ENCODE measurements at places on chromosomes 7 and 10. TPM values are rescaled to one million over a fixed set of nuclear protein-coding genes. Genes with fewer than 3 reads are reported as not detected.

- DNase-seq = no peak
Measured at GRCh38 chr10:101708870-101709269, 13.9 kb upstream of the FBXW4 start.

DNA sequence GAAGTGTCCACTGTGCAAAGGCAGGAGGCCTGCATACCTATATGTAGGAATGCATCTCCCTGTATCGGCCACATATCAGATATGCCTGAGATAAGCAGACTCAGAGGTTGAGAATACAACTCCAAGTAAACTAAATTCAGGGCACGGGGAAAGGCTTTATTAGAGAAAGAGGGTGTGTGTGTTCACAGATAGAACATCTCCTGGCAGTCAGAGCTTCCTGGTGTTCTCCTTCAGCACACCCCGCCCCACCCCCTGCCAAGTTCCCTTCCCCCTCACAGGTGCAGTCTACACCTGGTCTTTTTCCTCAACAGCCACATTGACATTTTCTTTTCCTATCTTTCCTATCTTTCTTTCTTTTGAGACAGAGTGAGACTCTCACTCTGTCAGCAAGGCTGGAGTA is 17.1 kb downstream of the GBX1 start:
- peak; percentile 26 for DNase-seq

GRCh38 chr10:22681783-22682183 is 32.6 kb downstream of the PIP4K2A start:
- peak; percentile 38 for DNase-seq

GRCh38 chr7:46209611-46210388 is 288.7 kb upstream of the IGFBP3 start:
- DNase-seq = no peak

- DNase-seq = no peak
Measured at GRCh38 chr10:122001698-122002097, 12.7 kb downstream of the TACC2 start.

DNA sequence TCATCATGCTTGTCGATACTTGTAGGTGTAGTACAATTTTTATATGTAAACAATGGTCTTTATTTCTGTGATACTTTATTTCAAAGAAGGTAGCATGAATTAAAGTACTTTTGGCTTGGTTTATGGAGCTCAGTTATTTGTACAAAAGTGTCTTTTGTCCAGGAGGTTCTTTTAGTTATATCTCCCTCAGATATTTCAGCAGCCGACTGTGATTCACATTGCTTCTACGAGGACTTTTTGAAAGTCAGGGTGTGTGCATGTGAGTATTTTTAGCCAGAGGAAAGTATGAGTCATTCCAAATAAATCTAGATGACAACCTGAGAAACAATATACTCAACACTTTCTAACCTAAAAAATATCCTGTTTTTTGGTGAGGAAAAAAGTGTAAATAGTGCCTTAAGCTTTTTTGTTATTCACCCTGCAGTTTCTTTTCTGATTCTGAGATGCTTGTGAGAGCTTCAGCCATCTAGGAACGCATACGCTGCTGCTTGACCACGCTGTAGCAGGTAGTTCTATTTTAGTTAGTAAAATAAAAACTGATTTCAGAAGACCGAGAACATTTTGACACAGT is 595 bp upstream of the SUN1 start:
- DNase-seq = no peak

The WNT8B gene
- polyA plus RNA-seq = not detected

The HMX2 gene
- polyA plus RNA-seq = not detected

The PIK3CG gene
- 0.15 TPM for polyA plus RNA-seq
